ENCODE measurements at places on chromosomes 3 and 15.

DNA sequence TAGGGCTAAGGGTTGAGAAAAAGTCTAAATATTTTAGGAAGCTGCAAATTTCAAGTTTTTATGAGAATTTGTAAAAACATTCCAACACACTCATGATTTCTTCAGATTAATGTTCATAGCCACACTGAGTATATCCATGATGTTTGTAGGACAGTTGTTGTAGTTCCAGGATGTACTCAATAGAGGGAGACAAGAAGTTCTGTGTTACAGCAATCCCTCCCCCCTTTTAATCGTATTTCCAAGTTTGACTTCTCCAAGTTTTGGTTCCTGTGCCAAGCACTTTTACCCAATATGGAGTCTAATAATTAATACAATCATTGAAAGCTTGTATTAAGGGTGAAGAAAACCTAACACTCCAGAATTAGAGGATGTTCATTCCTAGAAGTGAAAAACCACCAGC lies 143.4 kb downstream of the FEZF2 start:
- DNase-seq = no peak

DNA sequence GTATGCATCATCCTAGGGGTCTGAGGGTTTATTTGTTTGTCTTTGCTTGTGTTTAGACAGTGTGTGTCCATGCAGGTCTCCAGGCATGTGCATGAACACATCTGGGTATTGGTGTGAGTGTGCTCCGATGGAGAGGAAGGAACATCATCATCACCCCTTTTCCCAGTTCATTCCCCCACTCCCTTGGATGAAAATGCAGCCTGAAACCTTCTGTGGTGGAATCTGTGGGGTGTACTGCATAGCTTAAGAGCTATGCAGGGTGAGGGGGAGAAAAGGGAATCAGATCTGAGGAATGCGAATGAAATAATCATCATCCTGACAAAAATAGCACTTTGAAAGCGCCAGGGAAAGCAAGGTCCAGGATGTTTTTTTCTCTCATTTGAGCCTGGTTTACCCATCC lies 520.1 kb downstream of the NTRK3 start:
- DNase-seq = no peak

DNA sequence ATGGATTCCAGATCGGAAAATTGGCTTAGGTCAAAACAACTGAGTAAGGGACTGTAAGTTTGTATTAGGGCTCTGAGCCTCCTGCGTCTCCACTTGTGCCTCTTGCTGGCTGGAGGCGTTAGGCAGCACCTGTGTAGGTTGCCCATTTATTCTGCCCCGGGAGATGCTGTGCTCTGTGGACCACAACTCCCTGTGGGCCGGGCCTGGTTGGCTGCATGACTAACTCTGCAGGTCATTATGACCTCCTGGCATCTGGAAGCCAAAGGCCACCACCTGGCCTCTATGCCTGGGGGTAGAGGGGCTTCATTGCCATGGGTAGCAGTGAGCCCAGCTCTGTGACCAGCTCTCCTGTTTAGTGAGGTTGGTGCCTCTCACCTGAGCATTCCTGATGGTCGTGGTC lies 36.0 kb upstream of the BDH1 start:
- no peak for DNase-seq

DNA sequence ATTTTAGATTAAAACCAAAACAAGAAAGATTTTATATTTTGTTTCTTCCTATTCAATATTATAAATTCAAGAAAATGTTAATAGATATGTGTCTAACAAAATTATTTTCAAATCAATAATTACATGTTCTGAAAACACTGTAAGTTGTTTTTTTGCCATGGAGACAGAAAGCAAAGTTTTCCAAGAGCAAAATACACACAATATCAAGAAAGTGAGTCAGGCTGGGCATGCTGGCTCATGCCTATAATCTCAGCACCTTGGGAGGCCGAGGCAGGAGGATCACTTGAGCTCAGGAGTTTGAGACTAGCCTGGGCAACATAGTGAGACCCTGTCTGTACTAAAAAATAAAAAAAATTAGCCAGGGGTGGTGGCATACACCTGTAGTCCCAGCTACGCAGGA lies 71.7 kb downstream of the TTC23 start:
- no peak for DNase-seq

DNA sequence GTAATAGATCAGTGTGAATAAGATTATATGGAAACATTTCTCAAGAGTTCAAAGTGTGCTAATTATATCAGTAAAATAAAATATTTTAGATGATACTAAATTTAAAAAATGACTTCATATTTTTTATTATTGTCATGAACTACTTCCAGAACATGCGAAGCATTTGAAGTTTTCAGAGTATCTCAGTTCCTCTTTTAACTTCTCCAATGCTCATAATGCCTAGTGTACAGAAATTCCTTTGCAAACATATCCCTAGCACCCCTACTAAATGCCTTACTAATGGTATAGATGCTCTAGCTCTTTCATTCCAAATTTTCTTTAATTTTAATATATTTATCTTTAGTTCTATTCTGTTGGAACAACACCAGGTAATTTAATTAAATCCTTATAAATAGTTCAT lies 580.4 kb downstream of the CADM2 start:
- no peak for DNase-seq

DNA sequence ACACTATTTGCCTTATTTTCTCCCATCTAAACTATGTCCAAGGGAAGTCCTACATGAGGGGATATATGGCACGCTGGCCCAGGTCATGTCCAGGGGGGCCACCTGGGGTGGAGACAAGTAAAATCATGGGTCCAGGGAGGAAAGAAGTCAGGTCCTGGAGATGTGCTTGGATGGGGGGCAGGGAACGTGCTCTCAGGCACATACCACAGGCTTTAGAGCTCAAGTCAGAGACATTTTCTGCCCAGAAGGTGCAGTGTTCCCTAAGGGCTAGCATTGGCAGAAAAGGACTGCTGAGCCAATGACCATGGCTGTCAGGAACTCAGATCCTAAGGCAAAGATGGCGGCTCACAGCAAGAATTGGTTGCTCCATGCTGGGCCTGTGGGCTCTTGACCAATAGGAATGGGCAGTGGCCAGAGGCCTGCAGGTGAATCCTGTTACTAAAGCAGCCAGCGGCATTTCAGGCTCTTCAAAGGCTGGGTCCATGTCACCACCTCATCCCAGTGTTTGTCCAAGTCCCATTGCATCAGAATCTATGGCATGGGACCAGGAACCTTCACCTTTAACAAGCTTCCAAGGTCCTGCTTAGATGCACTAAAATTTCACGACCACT lies 175.0 kb downstream of the RPLP1 start:
- no peak for DNase-seq

GRCh38 chr3:117735481-117736101 lies 1026.0 kb downstream of the TUSC7 start:
- DNase-seq = no peak

DNA sequence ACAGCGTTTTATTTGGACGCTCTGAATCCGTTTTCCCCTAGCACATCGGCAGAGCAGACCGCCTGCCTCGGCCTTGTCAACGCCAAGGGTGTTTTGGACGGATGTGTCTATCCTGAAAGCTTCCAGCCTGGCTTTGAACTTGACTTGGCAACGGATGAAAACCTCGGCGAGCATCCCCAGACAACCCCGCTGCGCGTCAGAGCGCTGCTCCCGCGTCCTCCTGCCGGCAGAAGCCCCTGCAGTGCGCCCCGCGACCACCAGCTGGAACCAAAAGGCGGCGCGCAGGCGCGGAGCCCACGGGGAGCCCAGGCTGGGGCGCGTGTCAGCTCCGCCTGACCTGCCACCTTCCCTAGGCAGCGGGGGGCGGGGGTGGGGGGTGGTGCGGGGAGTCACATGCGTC lies 26.2 kb upstream of the ARL8B start:
- no peak for DNase-seq

DNA sequence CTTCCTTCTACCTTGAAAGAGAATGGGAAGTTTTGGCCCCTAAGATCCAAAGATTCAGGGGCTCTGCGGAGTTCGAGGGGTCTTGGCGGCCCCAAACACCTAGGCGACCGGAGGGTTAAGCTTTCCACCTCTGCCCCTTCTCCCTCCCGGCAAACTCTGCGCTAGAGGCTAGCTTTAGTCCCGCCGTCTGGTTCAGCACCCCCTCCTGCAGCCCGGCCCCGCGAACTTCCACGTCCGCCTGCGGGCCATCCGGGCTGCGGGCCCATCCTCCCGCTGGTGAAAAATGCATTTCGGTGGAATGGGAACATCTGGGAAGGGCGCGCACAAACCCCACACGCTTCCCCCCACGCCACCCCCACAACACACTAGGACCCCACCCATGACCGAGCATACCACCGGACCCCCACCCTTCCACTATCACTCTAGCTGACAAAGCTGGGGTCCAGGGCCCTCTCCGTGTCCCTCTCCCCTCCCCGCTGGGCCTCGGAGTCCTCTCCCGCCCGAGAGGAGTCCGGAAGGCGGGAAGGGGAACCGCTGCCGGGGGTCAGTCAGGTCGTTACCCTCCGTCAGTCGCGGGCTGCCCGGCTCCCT lies 1.0 kb downstream of the SHOX2 start:
- DNase-seq = no peak

DNA sequence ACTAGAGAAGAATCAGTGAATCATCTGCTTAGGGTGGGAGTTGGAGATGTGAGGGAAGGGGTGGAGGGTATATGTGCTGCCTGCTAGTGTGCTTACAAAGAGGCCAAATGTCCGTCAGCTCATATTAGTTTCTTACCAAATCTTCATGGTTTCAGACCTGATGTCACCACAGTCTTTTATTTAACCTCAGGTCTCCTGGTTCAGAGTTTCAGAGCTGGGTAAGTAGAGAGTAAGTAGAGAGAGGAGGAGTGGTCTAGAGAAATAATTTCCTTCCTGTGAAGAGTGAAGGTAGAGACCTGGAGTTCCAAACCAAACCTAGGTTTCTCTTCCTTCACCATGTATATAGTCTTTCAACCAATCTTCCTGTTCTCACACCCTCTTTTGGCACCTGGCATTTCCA lies 17.5 kb upstream of the P2RY1 start:
- no peak for DNase-seq

GRCh38 chr15:68391121-68391520 lies 40.8 kb downstream of the ITGA11 start:
- DNase-seq = no peak

DNA sequence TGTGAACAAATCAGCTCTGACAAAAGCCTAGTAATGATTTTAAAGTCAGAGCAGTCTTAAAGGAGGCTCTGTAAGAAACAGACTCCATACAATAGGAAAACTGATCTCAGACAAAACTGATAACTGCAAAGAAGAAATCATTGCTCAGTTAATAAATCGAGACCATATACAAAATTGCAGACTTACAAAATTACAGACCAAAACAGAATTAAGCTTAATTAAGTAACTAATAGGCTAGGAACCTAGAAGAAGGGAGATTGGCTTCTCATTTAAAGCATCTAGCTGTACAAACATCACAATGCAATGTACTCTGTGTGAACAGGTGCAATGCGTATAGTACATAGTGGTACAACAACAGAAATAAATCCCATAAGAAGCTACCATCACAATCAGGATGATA lies 46.3 kb downstream of the ZBTB20 start:
- no peak for DNase-seq

DNA sequence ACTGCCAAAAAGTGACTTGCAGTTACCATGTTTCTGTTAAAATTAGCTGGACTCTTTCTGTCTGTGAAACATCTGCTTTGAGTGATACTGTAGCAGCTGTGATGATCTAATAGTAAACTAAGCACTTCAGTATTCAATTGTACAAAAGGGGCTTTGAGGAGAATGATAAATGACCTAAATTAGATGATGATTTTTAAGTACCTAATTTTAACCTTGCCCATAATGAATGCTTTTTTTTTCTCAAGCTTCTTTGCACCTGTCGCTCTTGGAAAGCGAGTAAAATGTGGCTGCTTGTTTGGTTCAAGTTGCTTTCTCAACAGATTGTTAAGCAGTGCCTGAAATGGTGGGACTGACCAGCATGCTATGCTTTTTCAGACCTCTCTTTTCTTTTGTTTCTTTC lies 752.3 kb downstream of the EPHA3 start:
- DNase-seq = no peak

GRCh38 chr15:66756295-66756694 lies 54.3 kb downstream of the SMAD6 start:
- DNase-seq = no peak

DNA sequence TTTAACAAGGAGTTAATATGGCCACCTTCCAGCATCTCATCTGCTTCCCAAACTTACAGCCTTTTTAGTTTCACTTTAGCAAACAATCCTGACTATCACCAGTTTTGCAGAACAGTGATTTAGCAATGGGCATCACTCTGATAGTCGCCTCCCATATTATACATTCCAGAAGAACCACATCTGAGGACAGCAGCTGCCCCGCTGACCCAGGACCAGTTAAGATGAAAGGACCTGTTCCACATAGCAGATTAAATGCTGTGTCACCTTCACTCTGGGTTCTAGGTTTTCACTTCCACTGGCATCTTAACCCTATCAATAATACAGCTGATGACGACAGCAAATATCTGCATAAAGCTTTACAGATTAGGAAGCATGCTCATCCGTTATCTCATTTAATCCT lies 99.8 kb downstream of the TRIM69 start:
- DNase-seq = no peak

Measured in activated CD4-positive, alpha-beta T cell treated with anti-CD3 and anti-CD28 coated beads, Interleukin-2, amount 50 U/mL, for 1 hour (primary cell).